ENCODE measurements at places on chromosomes 7 and 10.

DNA sequence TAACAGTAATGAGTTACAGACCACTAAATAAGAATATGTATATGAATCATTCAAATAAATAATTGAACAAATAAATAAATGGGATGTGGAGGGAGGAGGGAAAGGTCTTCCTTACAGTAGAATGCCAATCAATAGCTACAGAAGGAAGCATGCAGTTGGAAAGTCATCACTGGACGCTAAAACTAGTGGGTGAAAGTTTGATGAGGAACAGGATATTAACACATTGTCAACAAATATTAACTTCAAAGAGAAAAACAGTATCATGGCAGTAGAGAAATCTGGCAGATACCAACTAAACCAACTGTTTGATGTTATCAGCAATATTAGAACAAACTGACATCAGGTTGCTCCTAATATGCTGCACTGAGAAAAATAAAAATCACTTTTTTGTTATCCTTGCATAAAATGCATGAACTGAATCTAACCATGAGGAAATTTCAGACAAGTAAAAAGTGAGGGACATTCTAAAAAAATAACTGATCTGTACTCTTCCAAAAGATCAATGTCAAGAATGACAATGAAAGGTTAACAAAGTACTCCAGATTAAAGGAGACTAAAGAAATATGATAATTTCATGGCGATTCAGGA is 94.1 kb downstream of the ZFAND4 start:
- DNase-seq = no peak

DNA sequence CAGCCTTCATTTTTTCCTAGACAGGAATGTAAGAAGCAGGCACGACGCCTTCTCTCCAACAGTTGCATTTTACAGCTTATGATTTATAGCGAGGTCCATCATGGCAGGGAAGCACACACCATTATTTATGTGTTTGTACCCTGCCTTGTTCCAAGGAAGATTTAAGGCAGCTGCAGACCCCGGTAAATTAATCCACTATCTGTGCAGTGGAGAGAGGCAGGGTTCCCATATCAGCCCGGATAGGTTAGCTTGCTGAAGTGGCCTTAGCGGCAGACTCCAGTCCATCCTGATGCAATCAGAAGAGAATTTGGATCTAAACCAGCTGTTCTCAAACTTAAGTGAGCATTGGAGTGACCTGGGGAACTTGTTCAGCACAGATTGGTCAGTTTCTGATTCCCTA is 359.4 kb downstream of the GALNT17 start:
- no peak for DNase-seq

- peak; percentile 50 for DNase-seq
Observed at GRCh38 chr7:107687656-107688055, 27.0 kb downstream of the SLC26A4 start.

- peak; percentile 17 for DNase-seq
Observed at GRCh38 chr7:17274551-17275245, 23.8 kb upstream of the AHR start.

DNA sequence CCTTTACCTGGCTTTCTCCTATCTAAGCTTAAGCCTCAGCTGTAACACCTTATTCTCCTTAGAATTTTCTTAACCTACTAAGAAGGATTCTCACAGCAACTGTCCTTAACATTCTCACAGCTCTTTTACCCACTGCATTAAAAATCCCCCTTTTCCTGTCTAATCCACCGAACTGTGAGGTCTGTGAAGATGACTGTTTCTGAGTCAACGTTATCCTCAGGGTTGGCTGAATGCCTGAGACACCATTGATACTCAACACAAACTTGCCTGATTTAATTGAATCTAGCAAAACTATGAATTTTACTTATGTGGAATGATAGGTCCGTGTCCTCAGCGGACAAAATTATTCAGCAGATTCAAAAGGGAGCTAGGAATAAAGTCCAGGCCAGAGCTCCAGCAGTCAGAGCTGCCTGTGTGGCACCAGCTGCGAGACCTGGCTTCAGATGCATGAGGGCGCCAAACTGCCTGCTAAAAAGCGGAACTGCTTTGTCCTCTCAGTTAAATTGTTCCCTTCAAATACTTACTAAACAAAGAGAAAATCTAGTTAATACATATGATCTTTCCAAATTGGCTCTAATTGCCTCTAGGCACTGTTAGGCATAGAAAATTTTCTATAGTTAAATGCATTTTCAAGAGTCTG is 33.4 kb upstream of the VWDE start:
- DNase-seq = peak; percentile 26

DNA sequence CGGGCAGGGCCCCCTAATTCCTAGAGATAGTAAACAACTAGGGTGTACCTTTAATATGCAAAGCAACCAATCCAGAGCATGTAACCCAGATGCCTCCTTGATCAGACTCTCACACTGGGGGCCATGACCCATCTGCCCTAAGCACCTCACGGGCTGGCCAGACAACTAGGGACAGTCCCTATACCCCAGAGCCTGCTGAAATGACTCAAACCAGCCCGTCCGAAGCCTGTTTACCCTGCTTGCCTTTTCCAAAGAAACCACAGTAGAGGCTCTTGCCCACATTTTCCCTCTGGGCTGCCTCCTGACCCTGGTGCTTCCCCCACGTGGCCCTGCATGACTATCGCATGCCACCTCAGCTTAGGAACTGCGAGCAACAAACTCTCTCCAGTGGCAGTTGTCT is 46.2 kb downstream of the RGS10 start:
- DNase-seq = no peak

DNA sequence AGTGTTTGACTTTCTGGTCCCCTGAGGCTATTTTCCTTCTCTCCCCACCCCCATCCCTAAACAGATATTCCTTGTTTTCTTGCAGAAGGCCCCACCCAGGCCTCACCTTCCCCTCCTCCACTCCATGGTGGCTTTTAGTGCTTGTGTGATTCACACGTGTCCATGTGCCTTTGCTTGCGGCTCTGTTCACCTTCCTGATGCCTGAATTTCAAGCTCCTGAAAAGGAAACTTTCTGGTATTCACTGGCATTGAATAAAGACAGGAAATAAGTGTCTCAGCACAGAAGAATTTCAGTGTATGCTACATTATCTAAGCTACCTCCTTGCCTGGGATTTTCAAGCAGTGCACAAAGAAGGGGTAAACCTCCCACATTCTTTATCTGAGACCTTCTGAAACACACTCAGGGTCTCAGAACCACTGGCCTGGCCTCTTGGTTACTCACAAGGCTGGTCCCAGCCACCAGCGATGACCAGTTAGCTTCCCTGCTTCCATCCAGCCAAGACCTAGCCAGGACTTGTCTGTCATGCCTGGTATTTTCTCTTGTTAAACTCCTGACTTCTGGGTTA is 17.2 kb upstream of the UBE2H start:
- peak; percentile 91 for DNase-seq

GRCh38 chr7:26508481-26508880 is 216.8 kb downstream of the SNX10 start:
- DNase-seq = no peak

- no peak for DNase-seq
Observed at GRCh38 chr10:5932345-5932744, 42.3 kb downstream of the FBH1 start.

GRCh38 chr7:82442492-82443035 is 1.0 kb downstream of the CACNA2D1 start:
- DNase-seq = no peak

DNA sequence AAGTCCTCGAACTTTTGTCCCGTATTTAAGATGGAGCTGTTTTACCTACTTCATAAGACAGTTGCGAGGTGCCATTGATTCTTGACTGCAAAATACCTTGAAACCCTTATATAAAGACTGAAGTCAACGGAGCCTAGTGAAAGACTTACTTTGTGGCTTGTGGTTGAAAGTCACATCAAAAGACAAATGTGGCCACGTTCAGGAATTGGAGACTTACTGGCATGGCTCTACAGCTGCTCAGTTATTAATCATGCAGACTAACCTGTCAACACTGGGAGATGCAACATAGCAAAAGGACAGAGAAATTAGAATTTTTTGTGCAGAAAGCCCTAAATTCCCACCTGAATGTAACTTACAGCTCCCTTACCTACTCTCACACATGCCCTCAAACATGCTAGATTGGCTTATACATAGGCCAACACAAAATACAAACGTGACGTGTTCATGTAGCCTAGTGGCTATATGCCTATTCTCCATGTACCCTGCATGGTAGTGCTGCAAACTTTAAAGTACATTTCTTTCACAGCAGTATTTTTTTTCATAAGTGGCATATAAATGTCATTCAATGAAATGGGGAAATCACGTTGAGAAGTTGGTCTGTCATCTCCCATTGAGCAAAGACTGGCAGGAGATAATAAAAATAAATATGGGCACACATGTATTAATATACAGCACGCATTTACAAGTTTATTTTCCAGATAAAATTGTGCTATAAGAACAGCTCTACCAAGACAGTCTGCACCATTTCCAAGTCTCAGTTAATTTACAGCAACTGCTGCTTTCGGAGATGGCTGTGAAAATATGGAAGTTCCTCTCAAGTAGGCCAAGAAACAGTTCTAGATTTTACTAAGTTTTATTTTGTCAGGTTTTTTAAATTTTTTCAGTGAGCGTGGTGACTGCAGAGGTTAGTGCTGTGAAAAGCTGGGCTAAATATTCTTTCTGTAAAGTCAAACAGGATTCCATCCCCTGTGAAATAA is 170.4 kb upstream of the C7orf33 start:
- DNase-seq = no peak

- peak; percentile 80 for DNase-seq
Observed at GRCh38 chr10:61900829-61901792, at the start of gene ARID5B. TSS of gene ARID5B (plus strand) at chr10:61901699. CDS start at chr10:61901710, 11 bp downstream.

All from MCF 10A (cell line).